ENCODE measurements at places on chromosomes 7 and 10.
A peak's percentile ranks its signal among the peaks of the same experiment; 100 is the strongest.

- no peak for DNase-seq
Observed at GRCh38 chr7:5519515-5519928, 95.9 kb upstream of the TNRC18 start.

- no peak for DNase-seq
Observed at GRCh38 chr7:22444181-22444971, 55.6 kb downstream of the STEAP1B start.

GRCh38 chr10:76404531-76404930 is 973.1 kb downstream of the LRMDA start:
- no peak for DNase-seq

DNA sequence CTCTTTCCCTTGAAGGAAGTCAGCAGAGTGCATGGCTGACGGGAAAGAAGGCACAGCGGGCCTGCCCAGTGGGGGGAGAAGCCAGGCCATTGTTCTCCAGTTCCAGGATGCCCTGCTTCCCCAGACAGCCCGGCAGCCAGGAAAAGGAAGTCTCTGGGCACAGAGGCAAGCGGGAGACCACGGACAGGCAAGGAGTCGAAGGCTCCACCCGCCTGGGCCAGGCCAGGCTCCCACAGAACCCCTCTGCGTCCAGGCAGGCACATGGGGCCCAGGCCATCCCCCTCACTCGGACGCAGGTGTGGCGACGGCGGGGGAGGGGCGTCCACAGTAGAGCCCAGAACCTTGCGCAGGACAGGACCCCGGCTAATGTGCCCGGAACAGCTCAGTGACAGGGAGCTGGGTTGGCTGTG is 8.7 kb downstream of the GPR146 start:
- no peak for DNase-seq

GRCh38 chr7:126569402-126569801 is 683.3 kb downstream of the GRM8 start:
- no peak for DNase-seq

DNA sequence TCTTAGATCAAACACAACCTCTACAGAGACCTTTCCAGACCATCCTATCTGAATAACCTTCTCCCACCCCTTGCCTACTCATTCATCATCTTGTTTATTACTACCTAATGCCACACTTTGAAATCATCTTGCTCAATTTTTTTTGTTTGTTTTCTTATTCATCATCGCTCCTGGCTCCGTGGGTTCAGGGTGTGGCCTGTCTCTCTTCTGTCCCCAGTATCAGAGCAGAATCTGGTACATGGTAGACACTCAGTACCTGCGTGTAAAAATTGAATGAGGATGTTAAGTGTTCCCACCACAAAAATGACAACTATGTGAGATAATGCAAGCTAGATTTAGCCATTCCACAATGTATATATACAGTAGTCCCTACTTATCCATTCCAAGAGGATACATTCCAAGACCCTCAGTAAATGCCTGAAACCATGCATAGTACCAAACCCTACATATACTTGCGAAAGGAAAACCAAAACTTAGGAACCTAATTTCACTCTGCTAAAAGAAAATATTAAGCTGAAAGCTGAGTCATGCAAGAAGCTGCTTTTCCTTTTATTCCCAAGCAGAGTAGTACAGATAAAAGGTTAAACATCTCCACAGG is 72.1 kb upstream of the SEC61G start:
- no peak for DNase-seq

DNA sequence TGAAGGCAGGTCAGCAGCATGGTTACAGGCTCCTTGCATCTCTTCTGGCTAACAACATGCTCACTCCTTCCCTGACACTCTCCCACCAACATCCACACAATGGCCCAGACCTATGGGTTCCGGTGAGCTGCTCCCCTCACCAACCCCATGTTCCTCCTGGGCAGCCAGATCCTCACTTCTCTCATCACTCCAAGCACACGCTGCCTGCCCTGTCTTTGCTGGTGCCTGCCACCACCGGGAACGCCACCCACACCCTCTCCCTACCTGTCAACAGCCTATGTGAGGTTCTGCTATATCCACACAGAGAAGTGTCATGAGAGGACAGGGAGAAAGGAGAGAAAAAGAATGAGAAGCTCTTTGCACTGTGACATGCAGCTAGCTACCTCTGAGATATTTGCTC is 14.6 kb downstream of the PARP12 start:
- no peak for DNase-seq

DNA sequence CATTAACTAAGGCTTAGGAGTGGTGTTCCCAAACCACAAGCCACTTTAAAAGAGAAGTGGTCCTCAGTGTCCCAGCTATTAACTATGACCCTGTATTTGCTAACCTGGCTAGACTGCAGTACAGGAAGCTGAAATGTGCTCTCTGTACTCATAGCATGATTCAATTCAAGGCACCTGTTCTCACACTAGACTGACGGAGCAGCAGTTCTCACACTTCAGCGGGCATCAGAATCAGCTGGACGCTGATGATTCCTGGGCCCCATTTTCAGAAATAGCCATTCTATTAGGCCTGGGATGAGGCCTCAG is 24.5 kb upstream of the MSRB2 start:
- no peak for DNase-seq

GRCh38 chr10:86195521-86196157 is 171.0 kb downstream of the GRID1 start:
- DNase-seq = no peak

GRCh38 chr10:97747573-97747972 is 10.6 kb downstream of the ZFYVE27 start:
- DNase-seq = no peak

DNA sequence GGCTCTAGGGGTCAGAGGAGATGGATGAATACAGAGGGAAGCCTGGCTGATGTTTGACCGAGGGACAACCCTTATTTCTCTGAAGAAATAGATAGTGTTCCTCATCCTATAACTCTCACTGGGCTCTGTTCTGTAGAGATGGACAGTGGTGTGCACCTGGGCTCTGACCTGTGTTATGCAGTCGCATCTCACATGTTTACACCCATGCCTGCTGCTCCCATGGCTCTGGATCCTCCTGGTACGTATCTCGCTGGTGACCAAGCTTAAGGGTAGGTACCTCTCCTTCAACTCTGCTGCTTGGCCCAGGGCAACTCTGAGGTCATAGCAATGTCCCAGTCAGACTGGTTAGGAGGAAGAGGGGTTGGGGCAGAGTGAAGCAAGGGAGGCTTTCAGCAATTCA is 42.8 kb downstream of the ADRA2A start:
- no peak for DNase-seq

GRCh38 chr10:112952282-112953173 is 2.5 kb downstream of the TCF7L2 start:
- DNase-seq = peak; percentile 7

DNA sequence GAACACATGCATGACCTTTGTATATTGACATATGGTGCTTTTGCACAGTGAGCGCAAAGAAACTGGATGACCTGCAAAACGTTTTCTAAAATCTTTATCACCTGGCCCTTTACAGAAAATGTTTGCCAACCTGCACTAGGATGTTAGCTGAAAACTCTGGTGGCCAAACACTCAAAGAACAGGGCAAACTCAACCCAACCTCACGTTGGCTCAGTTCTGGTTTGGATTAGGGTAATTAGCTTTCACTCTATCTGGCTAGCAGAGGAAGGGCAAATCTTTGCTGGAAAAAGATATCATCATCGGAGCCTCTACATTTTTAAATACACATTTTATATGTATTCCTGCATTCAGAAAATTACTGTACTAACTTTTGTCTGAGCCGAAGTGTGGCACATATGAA is 688.9 kb downstream of the PHTF2 start:
- DNase-seq = no peak

- DNase-seq = no peak
Observed at GRCh38 chr7:1537535-1538412, 7.3 kb downstream of the MAFK start.

DNA sequence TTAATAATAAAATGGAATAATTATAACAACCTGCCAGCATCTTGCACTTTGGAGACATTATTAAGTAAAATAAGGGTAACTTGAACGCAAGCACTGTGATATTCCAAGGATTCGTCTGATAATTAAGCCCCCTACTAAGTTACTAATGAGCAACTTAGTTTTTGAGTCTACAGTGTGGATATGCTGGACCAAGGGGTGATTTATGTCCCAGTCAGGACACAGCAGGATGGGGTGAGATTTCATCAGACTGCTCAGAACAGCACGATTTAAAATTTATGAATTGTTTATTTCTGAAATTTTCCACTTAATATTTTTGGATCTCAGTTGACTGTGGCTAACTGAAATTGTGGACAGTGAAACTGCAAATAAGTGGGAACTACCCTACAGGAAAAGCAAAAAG is 182.8 kb upstream of the PHF14 start:
- DNase-seq = no peak

- no peak for DNase-seq
Observed at GRCh38 chr10:87860156-87860795, 3.1 kb downstream of the KLLN start.

DNA sequence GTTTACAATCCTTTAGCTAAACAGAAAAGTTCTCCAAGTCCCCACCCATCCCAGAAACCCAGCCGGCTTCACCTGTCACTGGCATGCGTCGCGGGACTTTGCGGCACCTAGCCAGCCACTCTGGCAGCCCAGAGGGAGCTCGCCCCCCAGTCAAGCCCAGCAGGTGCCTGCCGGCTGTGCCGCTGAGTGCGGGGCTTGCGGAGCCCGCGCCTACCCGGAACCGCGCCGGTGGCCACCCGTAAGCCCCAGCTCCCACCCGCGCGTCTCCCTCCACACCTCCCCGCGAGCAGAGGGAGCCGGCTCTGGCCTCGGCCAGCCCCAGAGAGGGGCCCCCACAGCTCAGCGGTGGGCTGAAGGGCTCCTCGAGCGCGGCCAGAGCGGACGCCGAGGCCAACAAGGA is 446.1 kb downstream of the GRM8 start:
- no peak for DNase-seq

GRCh38 chr7:108404509-108405420 is 51.5 kb downstream of the NRCAM start:
- no peak for DNase-seq

GRCh38 chr10:115861864-115862263 is 411.1 kb downstream of the GFRA1 start:
- no peak for DNase-seq

DNA sequence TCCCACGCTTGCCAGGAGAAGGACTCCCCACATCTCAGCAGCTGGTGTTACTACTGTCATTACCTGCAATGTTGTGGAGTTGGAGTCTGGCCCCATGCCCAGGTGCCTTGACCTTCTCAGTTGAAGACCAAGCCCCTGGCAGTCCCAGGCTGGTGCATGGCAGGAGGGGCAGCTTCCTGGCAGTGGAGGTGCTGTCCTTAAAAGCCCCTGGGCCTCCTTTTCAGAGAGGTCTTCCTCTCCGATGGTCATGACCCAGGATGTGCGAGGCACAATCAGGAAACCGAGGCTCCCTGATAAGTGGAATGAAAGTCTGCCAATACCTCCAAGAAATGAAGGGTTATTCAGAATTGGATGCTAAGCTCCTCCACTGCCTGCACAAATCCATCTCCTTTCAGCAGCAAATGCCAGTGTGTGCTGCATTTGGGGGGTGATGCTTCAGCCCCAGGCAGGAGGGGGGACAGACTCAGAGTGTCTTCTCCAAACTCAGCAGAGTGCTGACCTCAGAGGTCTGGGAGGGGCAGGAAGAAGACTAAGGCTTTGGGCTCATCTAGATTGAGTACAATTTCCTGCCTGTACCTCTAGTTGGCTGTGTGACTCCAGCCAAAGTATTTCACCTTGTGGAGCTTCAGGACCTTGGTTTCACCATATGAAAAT is 97.0 kb upstream of the DDC start:
- peak; percentile 22 for DNase-seq

GRCh38 chr10:92328993-92329392 is 38.0 kb downstream of the MARCHF5 start:
- no peak for DNase-seq

GRCh38 chr7:21544715-21545114 is 1.9 kb downstream of the DNAH11 start:
- DNase-seq = no peak

DNA sequence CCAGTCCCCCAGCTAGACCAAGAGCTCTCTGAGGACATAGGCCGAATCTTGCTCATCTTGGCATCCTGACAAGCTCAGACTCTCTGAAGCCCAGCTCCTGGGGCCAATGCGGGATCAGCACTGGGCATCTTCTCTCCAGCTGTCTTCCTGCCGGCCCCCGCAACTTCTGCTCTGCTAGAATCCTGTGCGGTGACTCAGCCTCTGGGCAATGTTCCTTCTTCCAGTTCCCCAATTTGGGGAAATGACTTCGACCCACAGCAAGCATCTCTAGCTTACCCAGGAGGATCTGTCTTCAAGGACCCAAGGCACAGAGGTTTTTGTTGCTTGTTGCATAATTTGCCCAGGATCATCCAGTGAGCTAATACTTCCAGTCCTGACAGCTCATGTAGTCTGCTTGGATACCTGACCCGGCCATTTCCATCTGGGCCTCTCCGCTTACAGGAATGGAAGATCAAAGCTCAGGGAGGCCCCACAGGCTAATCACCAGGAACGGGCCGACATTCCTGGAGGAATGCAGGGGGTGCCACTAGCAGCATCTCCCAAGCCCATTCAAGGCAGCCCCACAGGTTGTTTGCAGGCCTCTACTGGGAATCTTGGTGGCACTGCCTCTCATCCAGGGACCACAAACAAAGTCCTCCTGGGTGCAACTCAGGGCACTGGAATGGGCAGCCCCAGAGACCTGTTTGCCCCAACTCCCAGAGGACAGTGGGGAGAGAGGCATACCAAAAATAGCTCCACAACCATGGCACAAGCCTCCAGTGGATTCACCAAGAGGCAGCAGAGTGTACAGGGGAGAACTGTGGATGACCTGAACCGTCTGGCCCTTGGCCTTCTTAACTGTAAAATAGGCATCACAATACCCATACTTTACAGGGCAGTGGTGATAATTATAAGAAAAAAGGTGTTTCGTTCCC is 151.9 kb downstream of the NEURL1 start:
- DNase-seq = no peak

DNA sequence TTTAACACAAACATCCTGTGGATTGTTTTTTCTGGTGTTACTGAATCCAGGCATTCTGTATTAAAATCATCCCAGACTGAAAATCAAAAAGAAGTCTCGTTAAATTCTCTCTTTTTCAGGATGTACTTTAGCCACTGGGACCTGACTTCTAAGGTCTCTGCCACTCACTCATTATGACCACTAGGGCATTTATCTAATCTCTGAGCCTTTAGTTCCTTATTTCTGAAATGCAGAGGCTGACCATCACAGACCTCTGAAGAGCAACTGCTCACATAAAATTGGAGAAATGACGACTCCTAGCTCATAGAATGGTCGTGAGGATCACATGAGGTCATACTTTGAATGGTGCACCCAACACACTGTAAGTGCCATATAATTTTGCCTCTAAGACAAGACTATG is 63.2 kb downstream of the KCNMA1 start:
- no peak for DNase-seq

GRCh38 chr7:151142686-151143040 is 24.8 kb downstream of the GBX1 start:
- DNase-seq = no peak

- DNase-seq = no peak
Observed at GRCh38 chr7:82406937-82407336, 36.6 kb downstream of the CACNA2D1 start.

- no peak for DNase-seq
Observed at GRCh38 chr7:50577569-50577968, 12.4 kb upstream of the DDC start.

GRCh38 chr7:93835702-93836101 is 54.9 kb downstream of the TFPI2 start:
- no peak for DNase-seq

Measured in stimulated activated CD4-positive, alpha-beta T cell treated with anti-CD3 and anti-CD28 coated beads, Interleukin-15, amount 100 ng/mL, for 24 hours (primary cell).